ENCODE measurements at places on chromosomes 3 and 15.

- no peak for DNase-seq
These were observed 58.0 kb upstream of the PPARG start for GRCh38 chr3:12230877-12231276.

DNA sequence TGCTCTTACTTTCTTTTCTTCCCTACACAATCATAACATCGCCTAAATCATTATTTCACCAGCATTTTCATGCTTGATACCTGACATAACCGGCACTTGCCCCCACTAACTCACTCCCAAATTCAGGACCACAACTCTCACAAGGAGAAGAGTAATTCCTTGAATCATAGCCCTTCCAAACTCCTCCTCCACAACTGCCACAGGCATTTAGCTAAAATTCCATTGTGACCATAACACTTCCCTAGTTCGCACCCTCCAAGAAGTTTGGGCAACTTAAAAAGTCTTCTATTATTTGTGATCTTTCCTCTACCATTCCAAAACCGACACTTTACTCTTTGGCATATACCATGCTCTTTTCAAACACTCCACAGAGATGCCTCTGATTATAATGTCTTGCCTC is 59.4 kb upstream of the XRN1 start:
- DNase-seq = no peak

DNA sequence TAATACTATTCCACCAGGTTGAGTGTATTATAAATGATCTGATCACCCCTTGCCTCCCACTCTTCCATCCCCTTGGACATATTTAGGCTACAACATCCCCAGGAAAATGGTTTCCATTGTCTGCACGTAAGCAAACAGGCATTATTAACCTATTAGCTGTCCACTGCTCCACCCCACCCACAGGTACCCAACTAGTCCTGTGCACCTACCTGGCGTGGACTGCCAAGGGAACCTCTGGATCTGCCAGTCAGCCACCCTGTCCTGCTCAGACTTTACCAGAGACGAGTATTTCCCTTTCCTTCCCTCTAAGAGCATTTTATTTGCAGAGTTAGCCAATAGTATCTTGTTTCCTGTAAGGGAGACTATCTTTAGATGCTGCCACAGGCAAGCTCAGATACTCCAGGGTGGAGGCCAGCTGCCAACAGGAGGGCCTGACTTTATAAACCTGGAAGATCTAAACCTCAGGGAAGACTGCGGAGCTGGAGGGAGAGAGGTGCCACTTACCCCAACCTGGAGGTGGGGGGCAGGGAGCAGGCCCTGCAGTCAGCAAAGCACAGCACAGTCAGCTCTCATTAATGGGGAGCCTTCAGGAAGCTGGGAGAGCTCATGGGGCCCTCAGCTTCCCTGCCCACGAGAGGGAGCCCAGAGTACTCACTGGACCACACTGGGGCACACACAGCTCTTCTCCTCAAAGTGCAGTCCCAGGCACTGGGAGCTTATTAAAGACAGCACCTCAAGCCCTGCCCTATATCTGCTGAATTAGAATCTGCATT is at the start of gene CX3CR1:
Gene CX3CR1 (minus strand): TSS at position 292 of the 773 bp plus-strand sequence. CDS start 13,527 bp downstream, outside the sequence.
- DNase-seq = no peak

DNA sequence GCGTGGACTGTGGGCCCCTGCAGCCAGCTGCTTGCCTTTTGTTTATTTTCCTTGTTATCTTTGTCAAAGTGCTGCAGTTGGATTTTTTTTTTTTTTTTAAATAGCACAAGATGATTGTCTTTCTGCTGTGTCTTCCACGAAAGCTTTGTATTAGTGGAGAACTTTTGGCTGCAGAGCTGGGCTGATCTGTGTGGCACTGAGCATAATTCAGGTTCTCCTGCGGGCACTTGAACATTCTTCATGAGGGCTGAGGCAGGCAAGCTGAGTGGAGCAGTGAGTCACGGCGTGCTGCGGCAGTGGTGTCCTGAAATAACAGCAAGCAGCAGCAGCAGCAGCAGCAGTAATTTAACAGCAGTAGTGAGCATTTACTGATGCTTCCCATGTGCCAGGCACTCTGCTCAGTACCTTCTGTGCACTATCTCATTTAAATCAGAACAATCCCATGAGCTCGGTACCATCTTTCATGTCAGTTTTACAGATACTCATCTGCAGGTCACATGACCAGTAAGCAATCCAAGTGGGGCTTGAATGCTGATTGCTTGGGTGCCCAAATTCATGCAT is 45.8 kb downstream of the MITF start:
- DNase-seq = peak; percentile 91

DNA sequence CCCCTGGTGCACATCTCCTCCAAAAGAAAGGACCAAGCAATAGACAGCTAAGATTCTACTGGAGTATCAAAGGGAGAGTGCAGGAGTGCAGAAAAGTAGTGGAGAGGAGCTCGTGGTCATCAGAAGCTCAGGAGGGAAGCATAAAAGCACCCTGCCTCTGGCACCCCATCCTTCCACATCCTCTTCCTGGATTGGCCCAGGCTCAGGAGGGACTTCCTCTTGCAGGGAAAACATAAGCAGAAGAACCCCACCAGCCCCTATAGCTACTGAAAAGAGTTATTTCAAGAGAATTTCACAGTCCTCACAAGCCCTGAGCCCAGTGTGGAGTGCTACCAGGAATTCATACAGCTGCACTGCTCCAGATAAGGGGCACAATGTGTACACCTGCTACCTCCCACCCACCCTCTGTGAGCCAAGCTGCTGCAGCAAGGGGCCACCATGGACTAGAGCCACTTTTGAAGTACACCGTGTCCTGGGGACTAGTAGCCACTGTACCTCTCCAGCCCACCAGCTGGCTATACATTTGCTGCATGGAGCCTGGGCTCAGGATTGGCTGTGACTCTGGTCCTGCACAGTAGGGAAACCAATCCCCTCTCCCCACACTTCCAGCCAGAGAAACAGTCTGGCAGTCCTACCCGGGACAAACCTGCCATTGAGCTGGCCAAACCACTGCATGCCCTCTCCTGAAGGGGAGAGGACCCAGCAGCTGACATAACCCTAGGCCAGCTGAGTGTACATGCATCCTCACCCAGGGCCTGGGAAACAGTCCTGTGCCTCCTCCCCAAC is 43.0 kb downstream of the CD200R1 start:
- no peak for DNase-seq

DNA sequence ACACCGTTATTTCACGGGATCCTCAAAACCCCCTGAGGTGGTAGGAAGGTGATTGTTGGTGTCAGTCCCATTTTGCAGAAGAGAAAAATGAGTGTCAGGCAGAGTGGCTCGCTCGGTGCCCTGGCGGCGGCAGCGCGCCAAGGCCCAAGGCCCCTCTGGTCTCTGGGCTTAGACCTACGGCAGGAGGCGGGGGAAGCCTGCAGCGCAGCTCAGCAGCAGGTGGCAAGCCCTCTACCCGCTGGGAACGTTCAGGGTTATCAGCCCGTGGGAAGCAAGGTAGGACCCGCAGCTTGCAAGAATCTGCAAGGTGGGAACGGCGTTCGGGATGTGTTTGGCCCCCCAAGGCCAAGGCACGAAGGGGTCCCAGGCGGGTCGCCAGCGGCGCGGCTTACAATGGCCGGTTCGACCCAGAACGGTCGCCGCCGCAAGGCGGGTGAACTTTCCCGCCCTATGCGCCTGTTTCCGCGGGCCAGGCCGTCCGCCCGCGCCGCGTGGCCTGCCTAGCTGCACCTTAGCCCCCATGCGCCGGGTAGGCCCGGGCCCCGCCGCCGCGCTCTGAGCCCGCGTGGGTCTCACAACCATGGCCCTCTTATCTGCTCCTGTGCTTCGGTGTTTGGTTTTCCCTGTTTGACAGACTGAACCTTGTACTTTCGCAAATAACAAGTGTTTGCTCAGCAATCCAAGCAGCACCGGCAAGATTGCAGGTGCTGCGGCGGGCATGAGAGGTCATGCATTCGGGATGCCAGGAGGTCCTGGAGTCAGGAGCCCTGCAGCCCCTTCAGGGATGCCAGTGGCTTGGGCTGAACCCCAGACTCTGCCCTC is 39.7 kb downstream of the CCNL1 start:
- DNase-seq = no peak

Measured in HT1080 (cell line).